HTR-8/SVneo (cell line): ENCODE measurements at places on chromosomes 12 and 14.

GRCh38 chr12:88931598-88931997, 351.3 kb upstream of the KITLG start:
- DNase-seq: no peak

DNA sequence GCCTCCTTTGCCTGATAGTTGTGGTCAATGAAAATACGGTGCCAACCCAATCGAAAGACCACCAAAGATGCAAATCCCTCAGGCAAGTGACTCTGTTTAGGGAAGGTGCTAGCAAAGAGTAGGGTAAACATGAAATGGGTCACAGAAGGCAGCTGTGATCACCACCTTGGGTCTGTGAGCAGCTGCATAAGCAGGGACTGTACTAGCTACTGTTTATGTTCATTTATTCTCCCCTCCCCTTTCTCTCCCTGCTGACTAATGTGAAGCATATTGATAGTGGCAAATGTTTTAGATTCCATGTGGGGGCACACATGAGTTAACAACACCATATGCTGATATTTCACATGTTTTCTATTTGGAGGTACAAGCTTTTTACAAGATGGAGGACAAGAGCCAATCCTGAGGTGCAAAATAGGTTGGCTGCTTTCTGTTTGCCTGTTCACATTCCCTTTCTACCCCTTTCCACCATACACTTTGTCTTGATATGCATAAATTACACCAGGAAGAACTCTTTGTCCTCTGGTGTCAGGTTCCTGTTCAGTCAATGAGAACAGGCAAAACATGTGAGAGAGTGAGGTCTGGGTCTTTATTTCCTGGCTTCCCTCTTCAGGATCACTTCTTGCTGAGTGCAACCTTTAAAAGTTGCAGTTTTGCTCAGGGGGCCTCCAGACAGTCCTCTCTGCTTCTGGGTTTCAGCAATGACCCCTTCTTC, 71.1 kb downstream of the AVPR1A start:
- DNase-seq: no peak

DNA sequence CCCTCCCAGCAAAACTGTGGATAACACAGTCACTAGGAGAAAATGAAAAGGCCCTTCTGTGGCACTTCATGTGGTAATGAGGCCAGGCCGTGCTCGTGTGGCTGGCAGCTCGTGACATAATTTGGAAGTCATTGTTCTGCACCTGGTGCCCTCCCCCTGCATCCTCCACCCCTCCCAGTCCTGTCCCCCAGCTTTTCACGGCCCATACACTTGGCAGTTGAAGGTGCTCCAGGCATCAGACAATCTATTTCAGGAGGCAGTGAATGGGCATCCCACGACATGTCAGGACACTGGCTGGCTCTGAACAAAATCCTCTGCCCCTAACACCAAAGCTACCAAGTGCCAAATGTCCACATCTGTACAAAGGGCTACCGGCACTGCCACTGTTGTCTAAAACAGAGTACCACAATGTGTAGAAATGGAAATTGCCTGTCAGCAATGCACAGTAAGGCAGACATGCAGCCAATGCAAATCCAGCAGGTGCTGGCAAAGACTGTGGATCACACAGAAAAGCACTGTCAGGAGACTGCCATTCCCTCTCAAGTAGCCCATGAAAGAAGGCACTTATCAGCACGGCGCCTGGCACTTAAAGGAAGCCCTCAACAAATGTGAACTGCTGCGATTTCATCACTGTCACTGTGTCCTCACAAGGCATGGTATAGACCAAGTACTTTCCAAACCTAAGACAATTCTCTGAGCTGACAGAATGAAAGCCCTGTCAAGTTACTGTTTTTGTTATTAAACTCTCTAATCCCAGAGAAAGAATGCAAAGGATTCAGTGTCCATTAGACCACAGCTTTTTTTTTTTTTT, 39.1 kb downstream of the CORO1C start:
- DNase-seq: no peak

- peak; percentile 60 for DNase-seq
Observed at GRCh38 chr14:71403656-71404055, 496.4 kb downstream of the PCNX1 start.

DNA sequence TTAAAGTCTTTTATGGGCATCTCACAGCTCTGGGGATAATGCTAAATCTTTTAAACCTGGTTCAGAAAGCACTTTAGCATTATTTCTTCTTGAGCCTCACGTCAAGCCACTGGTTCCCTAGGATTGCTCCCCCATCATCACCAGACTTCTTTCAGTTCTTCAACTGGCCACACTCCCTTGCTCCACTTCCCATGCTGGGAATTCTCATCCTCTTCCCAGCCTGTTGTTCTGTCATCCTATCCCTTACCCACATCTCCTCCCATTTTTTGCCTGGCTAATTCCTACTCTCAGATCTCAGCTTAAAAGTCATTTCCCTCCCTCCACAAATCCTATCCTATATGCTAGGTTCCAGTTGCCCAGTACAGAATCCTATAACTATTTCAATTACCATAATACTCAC, 14.4 kb downstream of the FERMT2 start:
- no peak for DNase-seq

DNA sequence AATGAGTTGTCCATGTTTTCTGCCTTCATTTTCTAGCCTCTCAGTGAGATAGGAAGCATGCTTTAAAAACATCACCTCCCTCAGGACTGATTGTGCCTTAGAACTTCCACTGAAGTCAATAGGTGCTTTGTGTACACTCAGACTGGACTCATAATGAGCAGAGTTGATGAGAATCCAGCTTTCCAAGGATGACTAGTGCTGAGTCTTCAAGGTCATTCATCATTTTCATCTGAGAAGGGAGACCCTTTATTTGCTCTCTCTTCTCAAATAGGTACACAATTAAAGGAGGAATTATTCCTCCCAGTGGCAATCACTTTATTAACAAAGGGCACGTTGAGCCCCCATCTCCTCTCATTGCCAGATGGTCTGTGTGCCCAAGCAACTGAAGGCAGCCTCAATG, 210.9 kb upstream of the PRKD1 start:
- no peak for DNase-seq

GRCh38 chr12:10716704-10717315, 6.3 kb downstream of the YBX3 start:
- peak; percentile 69 for DNase-seq

DNA sequence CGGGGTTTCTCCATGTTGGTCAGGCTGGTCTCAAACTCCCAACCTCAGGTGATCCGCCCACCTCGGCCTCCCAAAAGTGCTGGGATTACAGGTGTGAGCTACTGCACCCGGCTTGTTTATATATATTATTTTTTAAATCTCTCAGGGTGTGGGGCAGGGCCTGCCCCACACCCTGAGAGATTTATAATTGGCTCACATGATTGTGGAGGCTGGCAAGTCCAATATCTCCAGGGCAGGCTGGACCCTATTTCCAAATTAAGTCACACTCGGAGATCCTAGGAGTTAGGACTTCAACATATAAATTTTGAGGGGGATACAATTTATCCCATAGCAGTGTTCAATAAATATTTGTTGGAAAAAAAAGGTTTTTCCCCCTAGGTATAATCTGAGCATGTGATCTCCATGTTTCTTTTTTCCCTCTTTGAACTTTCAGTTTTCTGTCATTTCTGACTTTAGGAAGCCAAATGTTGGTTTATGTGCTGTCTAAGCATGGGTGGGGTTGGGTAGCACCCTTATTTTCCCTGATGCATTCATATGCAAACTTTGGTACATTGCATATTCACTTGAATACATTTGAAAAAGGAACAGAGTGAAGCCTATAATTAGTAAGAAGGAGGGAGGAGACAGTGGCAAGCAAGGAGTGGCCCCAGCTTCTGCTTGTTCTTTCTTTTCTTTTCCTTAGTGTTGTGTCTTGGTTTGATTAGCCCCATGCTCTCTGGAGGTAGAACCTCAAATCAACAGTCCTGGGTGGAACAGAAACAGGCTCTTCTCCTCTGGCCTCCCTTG, 8.7 kb upstream of the A2ML1 start:
- DNase-seq: no peak

DNA sequence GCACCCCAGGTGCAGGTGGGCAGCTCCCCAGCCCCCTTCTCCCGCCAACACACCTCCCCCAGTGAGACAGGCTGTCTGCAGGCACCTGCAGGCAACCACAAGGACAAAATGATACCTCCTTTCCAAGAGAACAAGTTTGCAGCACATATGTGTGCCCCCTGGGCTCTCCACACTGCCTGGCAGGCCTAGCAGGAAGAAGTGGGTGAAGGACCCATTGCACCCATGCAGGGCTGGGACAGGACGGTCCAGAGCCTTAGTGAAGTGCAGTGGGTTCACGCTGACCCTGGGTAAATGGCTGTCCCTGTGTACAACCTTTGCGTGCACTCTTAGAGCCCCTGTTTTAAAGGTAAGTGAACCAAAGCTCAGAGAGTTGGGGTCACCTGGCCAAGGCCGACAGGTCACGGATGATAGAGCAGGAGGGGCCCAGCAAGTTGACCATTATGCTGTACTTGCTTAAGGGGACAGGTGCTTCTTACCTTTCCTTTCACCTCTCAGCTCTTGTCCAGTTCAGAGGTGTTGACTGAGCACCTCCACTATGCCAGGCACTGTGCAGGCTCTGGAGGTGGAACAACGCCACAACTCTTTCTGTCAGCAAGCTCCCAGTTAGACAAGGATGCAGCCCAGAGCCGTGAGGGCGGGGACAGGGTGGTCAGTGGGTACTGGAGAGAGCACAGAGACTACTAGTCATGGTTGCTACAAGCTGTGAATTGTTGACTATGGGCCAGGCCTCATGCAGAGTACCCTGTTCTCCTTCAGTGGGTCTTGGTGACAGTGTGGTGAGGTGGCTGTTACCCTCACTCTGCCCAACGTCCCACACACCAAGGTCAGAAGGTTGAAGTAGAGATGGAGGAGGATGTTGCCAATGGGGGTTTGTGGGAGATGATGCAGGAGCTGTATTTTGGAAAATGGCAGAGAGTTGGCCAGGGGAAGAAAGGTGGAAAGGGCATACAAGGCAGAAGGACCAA, 125.9 kb downstream of the PAPOLA start:
- DNase-seq: no peak

- DNase-seq: no peak
Observed at GRCh38 chr14:66601932-66602578, 94.1 kb downstream of the GPHN start.

- DNase-seq: no peak
Observed at GRCh38 chr12:58882826-58883225, 37.5 kb downstream of the LRIG3 start.
